Fibroblast of the aortic adventitia (primary cell): ENCODE measurements at places on chromosomes 3 and 15. TPM values are rescaled to one million over a fixed set of nuclear protein-coding genes. Genes with fewer than 3 reads are reported as not detected.

CYP8B1 gene
- not detected in 2 replicates for total RNA-seq

EEF1AKMT4 gene
- total RNA-seq = 1.6 and 2.5 TPM in 2 replicates

TRPM1 gene
- total RNA-seq = not detected in 2 replicates

TM4SF18 gene
- total RNA-seq = 0.27 and 1.3 TPM in 2 replicates

SCN11A gene
- total RNA-seq = under 0.01 and 0.25 TPM in 2 replicates

STRC gene
- total RNA-seq = 0.09 TPM in 1 of 2 replicates, not detected in the other

FANCD2 gene
- 2.2 and 26.8 TPM in 2 replicates for total RNA-seq
